Right ventricle myocardium superior (tissue), 1 donor: ENCODE measurements at places on chromosomes 6 and 20. TPM values are rescaled to one million over a fixed set of nuclear protein-coding genes. Genes with fewer than 3 reads are reported as not detected.

DNA sequence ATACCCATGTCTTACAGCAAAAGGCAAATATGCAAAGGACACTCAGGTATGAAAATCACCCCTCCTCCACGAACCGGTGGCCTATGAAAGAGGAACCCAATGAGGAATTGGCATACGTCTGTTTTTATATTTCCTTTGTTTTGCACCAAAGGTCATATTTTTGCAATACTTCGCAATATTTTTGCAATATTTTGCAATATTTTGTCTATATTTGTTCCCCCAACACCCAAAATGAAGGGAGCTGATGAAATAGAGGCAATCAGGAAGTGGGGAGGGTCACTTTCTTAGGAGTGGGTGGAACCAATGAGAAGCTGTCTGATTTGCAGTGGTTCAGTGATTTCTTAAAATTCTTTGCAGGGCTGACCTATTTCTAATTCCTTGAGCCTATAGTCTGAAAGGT lies 296.8 kb upstream of the TSHZ2 start:
- DNase-seq = no peak

- DNase-seq = no peak
These were observed 13.8 kb downstream of the TOMM34 start for GRCh38 chr20:44946271-44946852.

DNA sequence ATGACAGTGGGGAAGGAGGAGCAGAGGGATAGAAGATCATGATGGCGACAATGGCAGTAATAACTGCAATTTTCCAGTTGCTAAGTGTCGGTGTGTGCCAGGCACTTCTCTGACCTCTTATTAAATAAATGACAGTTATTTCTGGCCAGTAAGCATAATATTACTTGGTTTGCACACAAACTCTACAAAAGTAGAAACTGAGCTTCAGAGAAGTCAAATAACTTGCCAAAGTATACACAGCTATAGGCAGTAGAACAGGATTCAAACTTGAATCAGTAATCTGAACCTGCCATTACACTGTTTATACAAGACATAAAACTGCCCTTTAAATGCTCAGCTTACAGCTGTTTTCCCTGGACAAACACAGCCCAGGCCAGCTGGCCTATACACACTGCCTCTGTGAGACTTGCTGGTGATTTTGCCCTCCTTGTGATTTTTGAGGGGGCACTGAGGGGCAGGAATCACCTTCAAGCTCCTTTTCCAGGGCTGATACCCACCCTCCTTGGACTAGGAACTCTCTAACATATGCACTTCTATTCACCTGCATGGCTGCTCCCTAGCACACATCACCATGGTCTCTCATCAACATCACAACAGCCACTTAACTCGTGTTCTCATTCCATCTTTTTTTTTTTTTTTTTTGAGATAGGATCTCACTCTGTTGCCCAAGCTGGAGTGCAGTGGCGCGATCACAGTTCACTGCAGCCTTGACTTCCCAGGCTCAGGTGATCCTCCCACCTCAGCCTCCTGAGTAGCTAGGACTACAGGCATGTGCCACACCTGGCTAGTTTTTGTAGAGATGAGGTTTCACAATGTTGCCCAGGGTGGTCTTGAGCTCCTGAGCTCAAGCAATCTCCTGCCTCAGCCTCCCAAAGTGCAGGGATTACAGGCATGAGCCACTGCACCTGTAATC lies 63.6 kb downstream of the SLC23A2 start:
- no peak for DNase-seq

GRCh38 chr6:153099636-153100035 lies 31.4 kb downstream of the RGS17 start:
- no peak for DNase-seq

- DNase-seq = no peak
These were observed 185.1 kb upstream of the RAB32 start for GRCh38 chr6:146358431-146359046.

- no peak for DNase-seq
These were observed 139.0 kb downstream of the PXDC1 start for GRCh38 chr6:3612341-3613041.

DNA sequence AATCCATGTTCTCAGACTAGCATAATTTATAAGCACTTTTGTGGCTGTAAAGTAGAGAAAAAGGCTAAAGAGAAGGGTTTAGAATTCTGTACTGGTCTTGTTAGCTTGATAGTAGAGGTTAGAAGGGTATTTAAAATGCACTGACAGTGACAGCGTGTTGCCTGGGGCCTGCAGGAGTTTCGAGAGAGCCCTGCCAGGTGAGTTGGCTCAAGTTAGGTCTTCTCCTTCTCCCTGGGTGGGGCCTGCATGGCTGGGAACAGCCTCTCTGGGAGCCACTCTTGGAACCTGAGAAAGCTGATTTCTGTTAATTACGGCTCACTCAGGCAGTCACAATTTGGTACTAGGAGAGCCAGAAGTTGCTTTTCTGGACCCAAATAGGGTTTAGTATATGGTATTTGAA lies 103.7 kb downstream of the ARID1B start:
- no peak for DNase-seq

DNA sequence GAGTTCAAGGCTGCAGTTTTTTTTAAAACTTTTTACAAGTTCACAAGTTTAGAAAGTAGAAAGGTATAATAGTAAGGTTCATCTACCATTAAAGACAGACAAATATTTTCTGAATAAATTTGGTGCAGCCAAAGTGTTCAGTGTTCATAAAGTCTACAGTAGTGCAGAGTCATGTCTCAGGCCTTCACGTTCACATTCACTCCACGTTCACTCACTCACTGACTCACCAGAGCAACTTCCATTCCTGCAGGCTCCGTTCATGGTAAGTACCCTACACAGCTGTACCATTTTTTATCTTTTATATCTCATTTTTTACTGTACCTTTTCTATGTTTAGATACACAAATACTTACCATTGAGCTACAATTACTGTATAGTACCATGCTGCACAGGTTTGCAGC lies 67.6 kb downstream of the B4GALT5 start:
- no peak for DNase-seq

DNA sequence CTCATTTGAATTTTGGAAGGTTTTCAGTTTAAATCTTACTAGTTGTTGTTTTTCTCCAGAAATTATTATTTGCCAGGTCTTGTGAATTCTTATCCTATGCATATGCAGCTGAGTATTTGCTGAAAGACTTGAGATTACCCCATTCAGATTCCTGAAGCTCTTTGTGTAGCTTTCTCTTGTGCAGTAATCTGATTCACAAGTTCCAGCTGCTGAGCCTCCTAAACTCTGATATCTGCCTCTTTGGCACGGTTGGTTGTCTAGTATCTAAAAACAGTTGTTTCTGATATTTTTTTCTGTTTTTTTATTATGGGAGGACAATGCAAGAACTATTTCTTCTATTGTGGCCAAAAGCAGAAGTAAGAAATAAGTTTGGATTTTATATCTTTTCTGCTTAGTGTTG lies 863.9 kb upstream of the MANEA start:
- DNase-seq = no peak

GRCh38 chr20:2558581-2559278 lies 22.4 kb downstream of the TMC2 start:
- no peak for DNase-seq

DNA sequence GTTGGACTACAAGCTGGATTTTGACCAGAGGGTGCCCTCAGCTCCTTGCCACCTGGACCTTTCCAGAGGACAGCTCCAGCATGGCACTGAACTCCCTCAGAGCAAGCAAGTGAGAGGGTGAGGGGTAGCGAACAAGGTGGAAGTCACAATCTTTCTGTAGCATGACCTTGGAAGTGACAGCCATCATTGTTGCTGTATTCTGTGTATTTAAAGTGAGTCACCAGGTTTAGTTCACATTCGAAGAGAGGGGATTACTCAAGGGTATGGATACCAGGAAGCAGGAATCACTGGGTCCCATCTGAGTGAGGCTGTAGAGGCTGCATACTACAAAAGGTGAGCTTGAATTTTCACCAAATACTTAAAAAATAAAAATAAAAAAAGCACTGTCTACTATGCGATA lies 280.0 kb upstream of the SPTLC3 start:
- no peak for DNase-seq

- no peak for DNase-seq
These were observed 51.2 kb downstream of the VAPB start for GRCh38 chr20:58440021-58440767.

GRCh38 chr6:105941621-105942412 lies 144.3 kb upstream of the PRDM1 start:
- DNase-seq = no peak

DNA sequence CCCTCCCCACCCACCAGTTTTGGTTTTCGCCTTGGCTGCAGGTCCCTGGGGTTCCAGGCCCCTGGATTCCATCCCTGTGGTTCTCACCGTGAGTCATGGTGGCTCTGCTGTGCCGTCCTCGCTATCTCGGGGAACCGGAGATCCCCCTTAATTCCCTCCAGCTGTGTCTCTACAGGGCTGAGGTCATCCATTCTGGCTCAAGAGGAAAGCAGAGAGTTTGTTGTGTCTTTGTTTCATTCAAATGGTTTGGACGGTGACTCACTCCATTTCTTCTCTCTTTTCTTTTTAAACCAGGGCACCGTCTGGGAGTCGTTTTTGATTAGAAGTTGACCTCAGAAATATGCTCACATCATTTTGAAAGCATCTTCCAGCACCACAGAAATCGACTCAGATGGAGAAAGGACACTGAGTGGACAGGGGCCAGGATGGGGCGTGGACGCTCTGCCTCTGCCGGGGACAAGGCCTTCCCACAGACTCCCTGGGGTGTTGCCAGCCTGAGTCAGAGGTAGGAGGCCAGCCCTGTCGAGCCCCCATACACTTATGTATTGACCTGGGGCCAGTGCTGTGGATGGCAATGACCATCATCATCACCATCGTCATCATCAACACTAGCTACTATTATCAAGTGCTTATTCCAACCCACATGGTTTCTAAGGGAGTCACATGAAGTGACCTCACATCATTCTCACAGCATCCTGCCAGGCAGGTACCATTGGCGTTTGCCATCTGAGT lies 176.2 kb downstream of the NFATC2 start:
- peak; percentile 79 for DNase-seq

DNA sequence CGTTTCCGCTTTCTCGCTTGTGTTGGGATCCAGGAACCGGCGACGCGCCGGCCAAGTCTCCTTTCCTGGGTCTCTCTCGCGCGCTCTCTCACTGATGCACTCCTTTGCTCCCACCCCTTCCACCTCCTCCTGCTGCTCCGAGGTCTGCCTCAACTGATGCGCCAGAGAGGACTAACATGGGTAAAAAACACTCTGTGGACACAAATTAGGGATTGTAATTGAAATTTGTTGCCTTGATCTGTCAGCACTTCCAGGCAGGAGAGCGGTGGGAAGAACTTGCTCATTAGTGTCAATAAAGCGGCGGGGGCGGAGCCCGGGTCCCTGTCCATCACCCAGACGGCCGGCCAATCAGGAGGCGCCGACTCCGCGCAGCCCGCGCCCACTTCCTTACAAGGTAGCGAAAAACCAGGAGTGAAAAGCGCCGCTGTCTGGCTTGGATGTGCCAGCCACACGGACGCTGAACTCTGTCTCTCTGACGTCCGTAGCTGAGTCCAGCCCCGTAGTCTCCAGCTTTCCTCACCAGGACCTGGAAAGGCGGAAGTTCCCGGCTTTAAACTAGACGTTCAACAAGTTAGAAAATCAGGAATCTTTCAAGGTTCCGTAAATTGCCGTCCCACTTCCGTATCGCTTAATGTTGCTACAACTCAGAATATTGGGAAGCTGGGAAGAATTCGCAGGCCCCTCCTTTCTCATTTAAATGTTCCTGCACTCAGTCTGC lies at the start of gene TBX18:
Gene TBX18 (minus strand): TSS at position 267 of the 718 bp plus-strand sequence. CDS start 417 bp downstream, outside the sequence.
- peak; percentile 95 for DNase-seq

DNA sequence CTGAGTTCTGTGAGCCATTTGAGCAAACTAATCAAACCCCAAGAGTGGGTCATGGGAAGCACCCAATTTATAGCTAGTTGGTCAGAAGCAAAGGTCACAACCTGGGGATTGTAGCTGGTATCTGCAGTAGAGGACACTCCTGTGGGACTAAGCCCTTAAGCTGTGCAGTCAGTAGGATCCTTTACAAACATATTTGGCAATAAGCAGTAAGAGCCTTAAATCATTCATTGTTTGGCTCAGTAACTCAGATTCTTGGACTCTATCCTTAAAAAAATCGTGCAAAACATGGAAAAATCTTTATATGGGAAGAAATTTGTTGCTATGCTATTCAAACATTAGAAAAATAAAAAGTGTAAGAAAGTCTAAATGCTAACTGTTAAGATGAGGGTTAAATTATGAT lies 29.9 kb downstream of the FRK start:
- no peak for DNase-seq

- no peak for DNase-seq
These were observed 184.1 kb downstream of the TMEM242 start for GRCh38 chr6:157139054-157139708.

DNA sequence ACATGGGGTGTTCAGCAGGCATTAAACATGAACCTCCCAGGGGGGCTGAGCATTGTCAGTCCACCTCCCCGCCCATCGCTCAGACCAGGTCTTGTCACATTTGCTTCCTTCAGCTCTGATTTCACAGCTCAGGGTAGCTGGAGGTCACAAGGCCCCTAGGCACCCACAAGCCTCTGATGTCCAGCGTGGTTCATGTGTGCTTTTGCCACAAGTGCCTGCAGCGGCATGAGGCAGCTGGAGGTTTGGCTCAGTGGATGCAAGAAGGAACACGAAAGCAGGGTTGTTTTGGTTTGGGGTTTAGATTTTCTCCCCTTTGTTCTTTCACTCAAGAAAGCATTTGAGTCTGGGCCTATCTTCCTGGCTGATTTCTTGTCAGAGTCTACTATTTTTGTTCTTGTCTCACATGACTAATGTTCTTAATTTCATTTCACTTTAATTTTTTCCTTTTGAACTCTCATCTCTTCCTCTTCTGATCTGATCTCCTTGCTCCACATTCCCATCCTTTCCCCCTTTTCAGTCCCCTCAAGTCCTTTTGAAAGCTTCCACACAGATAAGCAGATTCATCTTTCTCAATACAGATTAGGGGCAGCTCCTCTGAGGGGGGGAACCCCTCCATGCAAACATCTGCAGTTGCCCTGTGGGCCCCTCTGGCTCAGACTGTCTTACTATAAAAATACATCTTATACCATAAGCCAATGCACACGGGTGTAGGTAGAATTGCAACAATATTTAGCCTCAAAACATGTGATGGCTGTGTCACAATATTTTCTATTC lies 68.1 kb upstream of the CEP85L start:
- DNase-seq = no peak

GRCh38 chr6:28839443-28840120 lies 84.2 kb downstream of the TRIM27 start:
- no peak for DNase-seq

GRCh38 chr20:63698739-63699465 lies 2.5 kb downstream of the TNFRSF6B start:
- peak; percentile 63 for DNase-seq

DNA sequence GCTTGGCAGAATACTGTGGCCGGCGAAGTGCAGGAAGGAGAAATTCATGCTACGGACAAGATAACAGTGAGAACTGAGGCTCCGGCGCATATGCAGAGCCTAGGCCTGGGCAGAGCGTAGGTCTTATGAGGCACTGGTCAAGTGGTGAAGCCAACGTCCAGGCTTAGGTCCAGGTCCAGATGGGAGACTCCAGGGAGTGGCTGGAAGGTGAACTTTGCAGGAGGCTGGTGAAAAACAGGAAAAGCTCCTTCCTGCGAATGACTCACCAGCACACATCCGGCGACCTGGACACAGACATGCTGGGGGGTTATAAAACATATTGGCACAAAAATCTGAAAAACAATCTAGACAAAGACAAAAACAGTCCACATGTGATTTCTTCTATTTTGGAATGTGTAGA lies 15.4 kb downstream of the C6orf141 start:
- DNase-seq = no peak

The LRFN2 gene
- not detected for total RNA-seq

The THEMIS gene
- 0.13 TPM for total RNA-seq

The LINC00237 gene
- not detected for total RNA-seq

The ZNF292 gene
- total RNA-seq = 29.4 TPM

The HSPA1L gene
- 2.0 TPM for total RNA-seq

The DEFB126 gene
- not detected for total RNA-seq

The PAK5 gene
- not detected for total RNA-seq
